Skin of body (tissue), 3 donors: ENCODE measurements at places on chromosomes 11 and 22. TPM values are rescaled to one million over a fixed set of nuclear protein-coding genes. Genes with fewer than 3 reads are reported as not detected.

The P2RY6 gene
- 0.99 TPM for total RNA-seq

The C22orf42 gene
- total RNA-seq: not detected

The CCDC73 gene
- total RNA-seq: under 0.01 TPM

The MPEG1 gene
- total RNA-seq: 19.8 TPM

The RIMBP3B gene
- 0.10 TPM for total RNA-seq

The LDHAL6A gene
- not detected for total RNA-seq
